T-helper 17 cell (primary cell): ENCODE measurements at places on chromosomes 1 and 21. TPM values are rescaled to one million over a fixed set of nuclear protein-coding genes. Genes with fewer than 3 reads are reported as not detected.

Gene WDTC1
- 32.9 TPM for total RNA-seq

Gene CHI3L1
- not detected for total RNA-seq

Gene GPR137B
- total RNA-seq, result 13.6 TPM

Gene CYP4A22
- total RNA-seq, result not detected

Gene CLEC20A
- not detected for total RNA-seq

Gene LIPI
- not detected for total RNA-seq

Gene C8B
- total RNA-seq, result not detected

Gene LIN28A
- total RNA-seq, result not detected

Gene FAM163A
- total RNA-seq, result not detected

Gene JAK1
- total RNA-seq, result 246 TPM

Gene PPIH
- 39.2 TPM for total RNA-seq

Gene RGS1
- 736 TPM for total RNA-seq

Gene CCDC190
- total RNA-seq, result not detected

Gene PRAMEF4
- total RNA-seq, result not detected

Gene AMY1A
- not detected for total RNA-seq

Gene HIPK1
- 253 TPM for total RNA-seq

Gene OR10J4
- total RNA-seq, result not detected

Gene DAB1
- 8.7 TPM for total RNA-seq

Gene CFHR1
- total RNA-seq, result not detected

Gene CSF3R
- 2.9 TPM for total RNA-seq

Gene VSIG8
- total RNA-seq, result not detected

Gene RCSD1
- total RNA-seq, result 88.0 TPM

Gene SF3B4
- total RNA-seq, result 47.2 TPM
